ENCODE measurements at places on chromosomes 6 and 20.
A peak's percentile ranks its signal among the peaks of the same experiment; 100 is the strongest.

- H3K4me1 ChIP-seq = peaks cover 16% of the 10 kb centered on the region
- H3K27me3 ChIP-seq = no peaks in the 10 kb centered on the region
- peak overlapping the region; percentile 67 for H3K4me3 ChIP-seq
- DNase-seq = no peak
Measured at GRCh38 chr6:26155061-26155930, 68.1 kb downstream of the HFE start.

GRCh38 chr6:117329926-117330325, 64.6 kb downstream of the VGLL2 start:
- no peak overlapping the region for H3K27ac ChIP-seq
- DNase-seq = no peak
- no peaks in the 10 kb centered on the region for H3K36me3 ChIP-seq
- H3K27me3 ChIP-seq = no peaks in the 10 kb centered on the region

DNA sequence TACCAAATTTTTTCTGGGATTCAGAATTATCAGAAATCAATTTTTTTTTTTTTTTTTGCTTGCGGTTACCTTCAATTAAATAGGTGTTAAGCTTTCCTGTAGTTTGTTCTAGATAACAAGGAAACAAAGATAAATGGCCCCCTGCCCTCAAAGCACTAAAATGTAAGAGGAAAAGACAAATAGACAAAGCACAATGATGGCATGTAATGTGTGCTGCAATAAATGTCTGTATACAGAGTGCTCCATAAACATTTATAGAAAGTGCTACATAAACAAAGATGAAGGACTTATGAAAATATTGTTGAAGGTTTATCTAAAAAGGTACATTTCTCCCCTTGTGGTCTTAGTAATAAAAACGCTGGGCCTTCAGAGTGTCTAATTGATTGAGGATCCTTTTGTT, 384.6 kb downstream of the PKHD1 start:
- H3K27ac ChIP-seq = no peak overlapping the region
- H3K4me1 ChIP-seq = no peaks in the 10 kb centered on the region
- H3K27me3 ChIP-seq = no peaks in the 10 kb centered on the region
- DNase-seq = no peak
- no peaks in the 10 kb centered on the region for H3K36me3 ChIP-seq
- no peak overlapping the region for H3K4me3 ChIP-seq

- no peaks in the 10 kb centered on the region for H3K4me1 ChIP-seq
- H3K36me3 ChIP-seq = no peaks in the 10 kb centered on the region
- H3K4me3 ChIP-seq = no peak overlapping the region
- H3K27me3 ChIP-seq = no peaks in the 10 kb centered on the region
- H3K27ac ChIP-seq = no peak overlapping the region
Measured at GRCh38 chr6:5605937-5606336, 344.6 kb downstream of the FARS2 start.

DNA sequence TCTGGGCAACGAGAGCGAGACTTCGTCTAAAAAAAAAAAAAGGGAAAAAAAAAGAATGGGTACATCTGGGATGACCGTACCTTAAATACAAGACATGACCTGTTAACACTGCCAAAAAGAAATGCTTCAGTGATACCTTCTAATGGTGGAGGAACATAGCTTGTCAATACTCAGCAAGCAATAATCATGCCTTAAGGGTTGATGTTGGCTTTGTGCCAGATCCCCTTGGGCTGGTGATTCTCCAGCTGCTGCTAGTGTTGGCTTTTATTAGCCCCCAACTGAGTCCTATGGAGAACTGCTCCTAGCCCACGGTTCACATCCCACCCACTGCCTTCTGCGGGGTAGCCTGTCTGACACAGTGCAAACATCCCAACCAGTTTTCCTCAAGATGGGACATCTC, 134.9 kb downstream of the PLCB1 start:
- H3K4me3 ChIP-seq = no peak overlapping the region
- no peaks in the 10 kb centered on the region for H3K36me3 ChIP-seq
- DNase-seq = no peak
- H3K27ac ChIP-seq = no peak overlapping the region
- no peaks in the 10 kb centered on the region for H3K27me3 ChIP-seq
- H3K4me1 ChIP-seq = no peaks in the 10 kb centered on the region

DNA sequence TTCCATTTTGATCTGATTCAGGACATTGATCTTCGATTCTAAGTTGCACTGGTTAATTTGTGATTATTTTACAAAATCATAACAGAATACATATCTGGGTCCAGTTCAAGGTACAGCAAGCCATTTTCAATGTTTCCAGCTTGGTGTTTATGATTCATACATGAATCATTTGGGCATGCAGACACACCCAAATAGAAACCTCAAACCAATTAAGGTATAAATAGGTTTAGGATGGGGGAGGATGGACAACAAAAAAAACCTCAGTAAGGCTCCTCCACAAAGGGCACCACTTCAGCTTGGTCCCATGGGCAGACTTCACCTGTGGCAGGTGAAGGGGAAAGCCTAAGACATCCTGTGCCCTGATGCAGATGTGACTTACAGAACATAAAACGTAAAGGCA, 192.7 kb downstream of the KHDC1L start:
- peak; percentile 17 for DNase-seq
- H3K4me1 ChIP-seq = peaks cover 5% of the 10 kb centered on the region
- no peak overlapping the region for H3K4me3 ChIP-seq
- no peak overlapping the region for H3K27ac ChIP-seq
- no peaks in the 10 kb centered on the region for H3K36me3 ChIP-seq
- H3K27me3 ChIP-seq = no peaks in the 10 kb centered on the region

DNA sequence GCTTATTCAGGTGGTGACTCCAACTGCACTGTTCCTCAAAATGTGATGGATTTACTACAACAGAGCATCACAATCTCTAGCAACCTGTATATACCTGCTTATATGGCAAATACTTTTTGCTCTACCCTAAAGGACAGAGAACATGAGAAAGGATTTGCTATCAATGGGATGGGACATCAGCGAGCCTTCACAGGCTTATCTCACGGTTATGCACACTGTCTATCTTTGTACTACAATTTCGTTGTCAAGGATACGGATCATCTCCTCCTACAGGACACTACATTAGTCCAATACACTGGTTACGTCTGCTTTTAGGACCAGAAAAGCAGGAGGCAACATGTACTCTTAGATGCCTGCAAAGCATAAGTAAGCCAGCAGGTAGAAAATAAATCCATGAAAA, 34.2 kb downstream of the STX7 start:
- H3K36me3 ChIP-seq = no peaks in the 10 kb centered on the region
- H3K4me3 ChIP-seq = no peak overlapping the region
- H3K27ac ChIP-seq = no peak overlapping the region
- H3K27me3 ChIP-seq = no peaks in the 10 kb centered on the region

- no peaks in the 10 kb centered on the region for H3K4me1 ChIP-seq
- H3K27me3 ChIP-seq = no peaks in the 10 kb centered on the region
- H3K36me3 ChIP-seq = no peaks in the 10 kb centered on the region
- H3K4me3 ChIP-seq = no peak overlapping the region
Measured at GRCh38 chr6:95489185-95489863, 88.0 kb upstream of the MANEA start.

DNA sequence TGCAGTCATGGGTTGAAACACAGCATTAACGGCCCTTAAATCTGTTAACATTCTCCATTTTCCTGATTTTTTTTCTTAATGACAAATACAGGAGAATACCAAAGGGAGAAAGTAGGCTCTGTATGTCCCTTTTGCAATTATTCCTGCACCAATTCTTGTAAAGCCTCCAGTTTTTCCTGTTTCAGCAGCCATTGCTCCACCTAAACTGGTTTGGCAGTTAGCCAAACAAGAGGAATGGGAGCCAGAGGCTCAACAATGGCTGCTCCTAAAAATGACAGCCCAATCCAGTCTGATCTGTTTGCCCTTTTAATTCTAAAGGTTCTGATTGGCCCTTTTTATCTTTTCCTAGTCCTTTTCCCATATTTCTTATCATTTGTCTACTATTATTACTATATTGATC, 284.2 kb upstream of the SGK1 start:
- DNase-seq = no peak
- H3K27ac ChIP-seq = no peak overlapping the region
- no peaks in the 10 kb centered on the region for H3K27me3 ChIP-seq
- H3K4me3 ChIP-seq = no peak overlapping the region
- no peaks in the 10 kb centered on the region for H3K36me3 ChIP-seq

DNA sequence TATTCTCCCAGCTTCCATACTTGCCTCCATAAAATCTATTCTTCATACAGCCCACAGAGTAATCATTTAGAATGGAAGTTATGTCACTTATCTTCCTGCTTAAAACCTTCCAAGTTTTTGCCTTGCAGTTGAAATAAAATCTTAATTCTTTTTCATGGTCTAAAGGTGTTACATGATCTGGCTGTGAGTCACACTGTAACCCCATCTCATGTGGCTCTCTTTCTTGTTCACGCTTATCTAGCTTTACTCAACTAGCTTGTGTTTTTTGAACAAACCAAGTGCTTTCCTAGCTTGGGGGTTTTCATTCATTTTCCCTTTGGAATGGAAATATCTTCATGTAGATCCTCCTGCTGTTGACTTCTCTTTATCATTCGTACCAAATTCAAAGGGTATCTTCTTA, 23.6 kb upstream of the THEMIS start:
- H3K27me3 ChIP-seq = no peaks in the 10 kb centered on the region
- H3K27ac ChIP-seq = no peak overlapping the region
- no peak overlapping the region for H3K4me3 ChIP-seq
- no peaks in the 10 kb centered on the region for H3K4me1 ChIP-seq
- no peaks in the 10 kb centered on the region for H3K36me3 ChIP-seq
- no peak for DNase-seq

DNA sequence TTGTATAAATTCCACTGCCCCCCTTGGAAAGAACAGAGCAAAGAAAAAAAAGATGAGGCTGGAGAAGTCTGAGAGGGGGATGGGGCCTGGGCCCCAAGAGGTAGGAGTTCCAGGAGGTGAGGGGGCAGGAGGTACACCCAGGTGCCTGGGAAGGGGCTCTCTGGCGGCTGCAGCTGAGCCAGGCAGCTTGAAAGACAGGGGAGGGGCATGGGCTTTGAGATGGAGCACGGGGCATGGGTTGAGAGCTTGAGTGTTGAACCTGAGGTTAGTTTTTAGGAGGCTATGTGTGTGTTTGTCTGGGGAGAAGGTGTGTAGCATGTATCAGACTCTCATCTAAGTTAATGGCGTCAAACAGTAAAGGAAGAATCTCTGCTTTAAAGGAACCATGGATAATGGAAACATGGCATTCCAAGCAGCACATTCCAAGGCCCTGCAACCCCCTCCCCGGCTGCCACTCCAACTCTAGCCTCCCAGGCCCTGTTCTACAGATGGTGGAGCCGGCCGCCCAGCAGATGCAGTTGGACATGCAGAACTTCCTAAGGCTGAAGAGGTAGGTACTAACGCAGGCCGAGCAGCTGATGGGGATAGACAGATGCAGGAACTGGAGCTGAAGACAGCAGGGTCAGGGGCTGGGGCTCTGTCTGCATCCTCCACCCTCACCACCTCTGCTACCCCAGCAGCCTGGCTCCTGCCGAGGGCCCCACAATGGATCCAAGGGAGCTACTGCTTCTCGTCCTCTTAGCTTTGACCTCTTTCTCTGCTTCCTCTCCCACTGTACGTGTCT, 42.1 kb downstream of the MDFI start:
- H3K4me3 ChIP-seq = no peak overlapping the region
- no peak overlapping the region for H3K27ac ChIP-seq
- H3K27me3 ChIP-seq = no peaks in the 10 kb centered on the region
- H3K36me3 ChIP-seq = no peaks in the 10 kb centered on the region

GRCh38 chr6:158285656-158286021, 26.6 kb upstream of the TULP4 start:
- H3K27me3 ChIP-seq = no peaks in the 10 kb centered on the region
- H3K4me1 ChIP-seq = peaks cover 41% of the 10 kb centered on the region
- no peaks in the 10 kb centered on the region for H3K36me3 ChIP-seq
- peak overlapping the region; percentile 68 for H3K27ac ChIP-seq

- no peak overlapping the region for H3K4me3 ChIP-seq
- H3K27me3 ChIP-seq = no peaks in the 10 kb centered on the region
- peak; percentile 97 for DNase-seq
- no peaks in the 10 kb centered on the region for H3K4me1 ChIP-seq
- H3K27ac ChIP-seq = no peak overlapping the region
Measured at GRCh38 chr6:36759148-36759759, 61.6 kb downstream of the RAB44 start.

- peak overlapping the region; percentile 41 for H3K4me3 ChIP-seq
- H3K36me3 ChIP-seq = no peaks in the 10 kb centered on the region
- DNase-seq = peak; percentile 84
- H3K4me1 ChIP-seq = peaks cover 46% of the 10 kb centered on the region
- H3K27ac ChIP-seq = peak overlapping the region; percentile 83
Measured at GRCh38 chr6:42315991-42316970, 98.6 kb upstream of the MRPS10 start.

GRCh38 chr6:162395181-162395580, 332.4 kb downstream of the PRKN start:
- H3K27ac ChIP-seq = no peak overlapping the region
- DNase-seq = no peak
- no peaks in the 10 kb centered on the region for H3K4me1 ChIP-seq
- no peaks in the 10 kb centered on the region for H3K36me3 ChIP-seq
- H3K27me3 ChIP-seq = no peaks in the 10 kb centered on the region

GRCh38 chr6:35310265-35310831, 12.7 kb downstream of the DEF6 start:
- peak; percentile 32 for DNase-seq
- no peaks in the 10 kb centered on the region for H3K4me1 ChIP-seq
- H3K27me3 ChIP-seq = peaks cover 7% of the 10 kb centered on the region
- no peak overlapping the region for H3K27ac ChIP-seq

DNA sequence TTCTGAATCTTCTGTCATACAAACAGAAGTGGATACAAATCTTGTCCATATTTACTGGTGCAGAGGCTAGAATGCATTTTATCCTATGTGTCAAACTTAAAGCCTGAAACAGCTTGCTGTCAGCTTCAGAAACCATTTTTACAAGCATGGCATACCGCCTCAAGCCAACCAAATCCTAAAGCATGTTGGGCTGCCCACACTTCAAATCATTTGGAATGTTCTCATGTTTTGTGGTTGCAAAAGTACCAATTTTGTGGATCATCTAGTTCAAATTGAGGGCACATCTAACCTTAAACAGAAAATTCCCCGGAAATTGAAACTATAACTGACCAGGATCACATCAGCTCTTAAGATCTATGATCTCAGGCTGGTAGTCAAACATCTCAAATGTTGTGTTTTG, 3.2 kb downstream of the GPR63 start:
- H3K4me1 ChIP-seq = peaks cover 5% of the 10 kb centered on the region
- DNase-seq = no peak
- H3K27me3 ChIP-seq = peaks cover 37% of the 10 kb centered on the region
- H3K36me3 ChIP-seq = no peaks in the 10 kb centered on the region
- H3K4me3 ChIP-seq = no peak overlapping the region

- DNase-seq = peak; percentile 98
- peak within 1 kb of the TSS; percentile 69 for H3K27ac ChIP-seq
- H3K36me3 ChIP-seq = peaks cover 6% of the 10 kb centered on the region
Measured at GRCh38 chr20:45833030-45833882, at the start of gene SNX21. SNX21 (plus strand) TSS chr20:45833799; CDS start chr20:45833920, 121 bp downstream.

GRCh38 chr20:24046888-24047287, 58.3 kb upstream of the GGTLC1 start:
- H3K36me3 ChIP-seq = no peaks in the 10 kb centered on the region
- H3K4me1 ChIP-seq = no peaks in the 10 kb centered on the region
- peak; percentile 27 for DNase-seq
- peaks cover 23% of the 10 kb centered on the region for H3K27me3 ChIP-seq
- H3K27ac ChIP-seq = no peak overlapping the region
